ENCODE measurements at places on chromosomes 3 and 15. TPM values are rescaled to one million over a fixed set of nuclear protein-coding genes. Genes with fewer than 3 reads are reported as not detected.

The RARB gene
- total RNA-seq: not detected

The TRIM71 gene
- not detected for total RNA-seq

The SOX2 gene
- total RNA-seq: not detected

The GOLGA8Q gene
- total RNA-seq: not detected

The SAXO2 gene
- total RNA-seq: 1.7 TPM

The GOLGA8B gene
- 340 TPM for total RNA-seq

The POLQ gene
- total RNA-seq: 0.28 TPM

The MCF2L2 gene
- total RNA-seq: 7.3 TPM

The ARHGAP31 gene
- total RNA-seq: 5.8 TPM

The SYNM gene
- total RNA-seq: 13.7 TPM

The TFRC gene
- total RNA-seq: 73.1 TPM

The BSN gene
- 0.15 TPM for total RNA-seq

The ALG3 gene
- 40.6 TPM for total RNA-seq

The CYP8B1 gene
- not detected for total RNA-seq

The APOD gene
- not detected for total RNA-seq

The CLDN16 gene
- total RNA-seq: not detected

The GP9 gene
- not detected for total RNA-seq

The CCDC13 gene
- total RNA-seq: 0.72 TPM

The RPL29 gene
- 1,270 TPM for total RNA-seq

The TMEM108 gene
- not detected for total RNA-seq

The FSD2 gene
- total RNA-seq: not detected

The SCAANT1 gene
- total RNA-seq: not detected

The PLA2G4B gene
- total RNA-seq: 64.9 TPM

The ADAMTS17 gene
- 4.7 TPM for total RNA-seq

The GOLGA8K gene
- total RNA-seq: 0.96 TPM

The CTXN2 gene
- total RNA-seq: not detected

The OR5K2 gene
- total RNA-seq: not detected

The CCDC191 gene
- 5.7 TPM for total RNA-seq

The OXTR gene
- total RNA-seq: 0.94 TPM

The CD96 gene
- 228 TPM for total RNA-seq

The LRRFIP2 gene
- 29.6 TPM for total RNA-seq

The GPD1L gene
- total RNA-seq: 22.7 TPM

The NME9 gene
- total RNA-seq: 1.0 TPM

The C3orf20 gene
- total RNA-seq: 0.38 TPM

The KBTBD13 gene
- not detected for total RNA-seq

The TRMT10C gene
- 24.8 TPM for total RNA-seq

The HIGD2B gene
- 0.41 TPM for total RNA-seq

The SENP2 gene
- 46.0 TPM for total RNA-seq

The RNF168 gene
- total RNA-seq: 74.5 TPM

Measured in CD4-positive, alpha-beta memory T cell (primary cell).